ENCODE measurements at places on chromosomes 11 and 22.
A peak's percentile ranks its signal among the peaks of the same experiment; 100 is the strongest.

DNA sequence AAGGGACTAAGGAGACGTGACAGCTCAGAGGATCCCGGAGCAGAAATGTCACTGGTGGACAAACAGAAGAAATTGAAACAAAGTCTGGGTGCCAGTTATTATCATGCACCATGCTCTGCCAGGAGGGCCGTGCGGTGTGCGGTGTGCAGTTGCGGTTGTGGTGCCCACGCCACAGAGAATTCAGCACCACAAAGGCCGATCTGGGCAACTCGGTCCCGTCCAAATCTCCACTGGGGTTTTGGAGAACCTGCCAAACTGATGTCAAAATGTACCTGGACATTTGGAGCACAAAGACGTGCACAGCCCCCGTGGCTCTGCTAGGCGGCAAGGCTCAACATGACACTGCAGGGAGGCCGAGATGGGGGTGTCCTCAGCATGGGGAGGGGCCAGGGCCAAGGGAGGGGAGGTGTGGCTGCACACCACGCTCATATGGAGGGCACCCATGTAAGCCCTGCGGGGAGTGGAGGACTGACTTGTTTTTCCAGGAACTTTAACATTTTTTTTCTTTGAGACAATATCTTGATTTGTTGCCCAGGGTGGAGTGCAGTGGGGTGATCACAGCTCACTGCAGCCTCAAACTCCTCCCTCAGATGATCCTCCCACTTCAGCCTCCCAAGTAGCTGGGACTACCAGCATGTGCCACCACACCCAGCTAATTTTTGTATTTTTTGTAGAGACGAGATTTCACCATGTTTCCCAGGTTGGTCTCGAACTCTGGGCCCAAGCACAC, 39.4 kb downstream of the GNB1L start:
- DNase-seq, result no peak

DNA sequence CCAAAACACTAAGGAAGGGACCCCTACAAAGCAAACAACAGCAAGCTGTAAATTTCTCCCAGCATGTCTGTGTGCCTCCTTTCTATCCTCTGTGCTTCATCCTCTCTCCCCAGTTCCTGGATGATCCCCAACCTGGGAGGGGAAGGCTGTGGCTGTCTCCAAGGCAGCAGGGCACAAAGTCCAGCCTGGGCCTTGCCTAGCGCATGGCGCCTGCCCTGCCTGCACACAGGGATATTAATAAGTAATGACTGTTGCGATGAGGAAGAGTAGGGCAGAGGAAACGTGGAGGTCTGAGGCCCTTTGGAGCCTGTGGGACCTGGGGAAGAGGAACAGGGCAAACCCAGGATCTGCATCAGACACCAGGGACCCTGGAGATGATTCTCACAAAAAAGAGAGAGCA, 2.0 kb downstream of the USH1C start:
- no peak for DNase-seq

DNA sequence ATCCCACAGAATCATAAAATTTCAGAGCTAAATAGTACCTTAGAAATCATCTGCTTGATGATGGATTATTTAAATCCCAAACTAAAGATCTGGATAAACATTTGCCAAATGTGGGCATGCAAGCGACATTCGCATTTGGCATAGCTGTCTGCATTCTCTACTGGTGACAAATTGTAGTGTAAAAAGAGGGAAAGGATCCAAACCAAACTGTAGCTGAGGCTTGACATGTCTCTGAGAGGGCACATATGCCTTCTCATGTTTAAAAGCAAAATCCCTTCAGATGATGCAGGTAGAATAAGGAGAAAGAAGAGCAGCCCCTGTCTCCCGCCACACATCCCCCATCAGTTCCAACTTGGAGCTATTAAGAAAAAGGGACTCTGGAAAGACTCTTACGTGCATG, 257.5 kb upstream of the MTNR1B start:
- no peak for DNase-seq

DNA sequence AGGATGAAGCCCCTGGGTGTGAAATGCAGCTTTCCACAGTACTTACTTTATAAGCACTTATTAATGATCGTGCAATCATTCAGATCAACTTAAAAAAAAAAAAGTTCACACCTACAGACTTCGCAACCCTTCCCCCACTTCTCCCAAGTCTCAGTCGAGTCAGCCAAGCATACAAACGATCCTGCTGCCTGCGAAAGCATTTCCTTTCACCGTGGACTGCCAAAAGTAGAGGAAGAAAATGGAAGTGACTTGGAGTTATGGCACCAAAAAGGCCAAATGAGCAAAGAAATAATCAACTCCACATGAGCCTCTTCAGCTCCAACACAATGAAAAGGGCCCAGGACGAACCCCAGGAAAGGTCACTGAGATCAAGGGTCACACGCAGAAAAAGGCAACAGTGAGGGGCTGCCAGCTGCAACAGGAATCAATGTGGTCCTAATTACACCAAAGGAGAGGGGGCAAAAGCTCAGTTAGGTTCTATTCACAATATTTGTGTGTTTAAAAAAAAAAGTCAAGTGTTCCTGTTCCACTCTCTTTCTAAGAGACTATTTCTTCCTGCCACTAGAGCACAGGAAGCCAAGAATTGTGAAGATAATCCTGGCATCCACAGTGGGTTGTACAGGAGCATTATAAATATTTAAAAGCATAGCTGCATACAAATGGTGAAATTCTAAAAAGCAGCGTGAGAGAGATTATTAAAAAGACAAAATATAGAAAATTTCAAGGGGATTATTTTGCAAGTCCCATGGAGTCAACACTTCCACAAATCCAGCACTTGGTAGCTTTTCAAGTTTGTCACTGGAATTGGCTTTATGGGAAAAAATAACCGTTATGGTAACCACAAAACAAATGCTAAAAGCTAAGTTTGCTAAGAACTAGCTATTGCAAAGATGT, 28.4 kb downstream of the CDON start:
- DNase-seq, result no peak

DNA sequence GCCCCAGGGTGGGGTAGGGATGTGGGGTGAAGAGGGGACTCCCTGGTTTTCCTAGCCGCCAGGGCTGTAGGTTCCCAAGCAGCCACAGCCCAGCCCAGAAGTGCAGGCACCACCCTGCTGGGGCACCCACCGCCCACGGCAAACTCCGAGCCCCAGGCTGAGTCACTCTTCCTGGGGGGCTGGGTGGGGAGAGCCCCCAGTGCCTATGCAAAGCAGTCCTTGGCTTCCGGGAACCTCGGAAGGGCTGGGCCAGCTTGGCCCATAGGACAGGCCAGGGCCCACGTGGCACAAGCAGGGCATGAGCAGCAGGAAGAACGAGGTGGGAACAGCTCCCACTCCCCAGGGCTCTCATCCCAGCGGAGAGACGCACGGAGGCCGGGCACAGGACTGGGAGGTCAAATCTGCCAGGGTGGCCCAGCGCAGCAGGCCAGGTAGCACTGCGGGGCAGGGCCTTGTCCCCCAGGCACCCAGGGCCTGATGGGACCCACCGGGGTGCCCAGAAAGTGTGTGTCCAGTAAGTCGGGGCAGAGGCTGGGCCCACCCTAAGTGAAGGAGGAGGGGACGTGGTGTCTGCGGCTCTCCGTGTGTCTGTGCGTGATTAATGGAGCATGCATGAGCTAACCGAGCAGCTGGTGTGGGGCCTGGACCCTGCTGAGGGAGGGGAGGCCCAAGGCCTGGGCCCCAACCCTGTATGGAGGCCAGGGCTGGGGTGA, 4.6 kb upstream of the IL17REL start:
- peak; percentile 59 for DNase-seq

- no peak for DNase-seq
These were observed 6.9 kb downstream of the UBE4A start for GRCh38 chr11:118366287-118366686.

DNA sequence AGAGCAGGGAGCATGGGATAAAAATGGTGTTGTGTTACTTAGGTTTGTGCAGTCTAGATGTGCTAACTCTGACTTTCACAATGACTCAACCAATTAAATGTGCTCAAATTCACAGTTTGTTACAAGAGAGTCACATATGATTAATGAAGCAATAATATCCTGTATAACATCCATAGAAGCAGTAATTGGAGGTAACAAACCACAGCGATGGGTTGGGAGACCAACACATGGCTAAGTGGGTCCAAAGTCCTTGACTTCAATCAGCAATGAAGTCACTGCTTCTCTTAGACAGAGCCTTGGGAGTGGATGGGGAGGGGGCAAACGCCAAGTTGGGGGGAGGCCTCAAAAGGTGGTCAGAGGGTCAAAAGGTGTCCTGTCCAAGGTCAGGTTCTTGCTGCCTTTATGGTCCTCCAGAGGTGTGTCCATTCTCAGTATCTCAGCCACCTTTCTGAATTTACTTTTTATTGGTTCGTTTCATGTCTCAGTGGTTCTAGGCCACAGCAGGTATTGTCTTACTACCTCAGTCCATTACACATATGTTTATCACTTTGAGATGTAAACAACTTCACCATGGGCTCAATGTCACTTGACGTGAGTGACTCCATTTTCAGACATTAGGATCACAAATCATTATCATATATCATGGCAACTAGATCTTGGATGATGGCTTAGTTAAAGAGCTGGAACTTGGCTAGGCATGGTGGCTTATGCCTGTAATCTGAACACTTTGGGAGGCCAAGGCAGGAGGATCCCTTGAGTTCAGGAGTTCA, 32.4 kb downstream of the SLN start:
- no peak for DNase-seq

GRCh38 chr11:132451942-132452601, 1080.2 kb downstream of the OPCML start:
- no peak for DNase-seq

DNA sequence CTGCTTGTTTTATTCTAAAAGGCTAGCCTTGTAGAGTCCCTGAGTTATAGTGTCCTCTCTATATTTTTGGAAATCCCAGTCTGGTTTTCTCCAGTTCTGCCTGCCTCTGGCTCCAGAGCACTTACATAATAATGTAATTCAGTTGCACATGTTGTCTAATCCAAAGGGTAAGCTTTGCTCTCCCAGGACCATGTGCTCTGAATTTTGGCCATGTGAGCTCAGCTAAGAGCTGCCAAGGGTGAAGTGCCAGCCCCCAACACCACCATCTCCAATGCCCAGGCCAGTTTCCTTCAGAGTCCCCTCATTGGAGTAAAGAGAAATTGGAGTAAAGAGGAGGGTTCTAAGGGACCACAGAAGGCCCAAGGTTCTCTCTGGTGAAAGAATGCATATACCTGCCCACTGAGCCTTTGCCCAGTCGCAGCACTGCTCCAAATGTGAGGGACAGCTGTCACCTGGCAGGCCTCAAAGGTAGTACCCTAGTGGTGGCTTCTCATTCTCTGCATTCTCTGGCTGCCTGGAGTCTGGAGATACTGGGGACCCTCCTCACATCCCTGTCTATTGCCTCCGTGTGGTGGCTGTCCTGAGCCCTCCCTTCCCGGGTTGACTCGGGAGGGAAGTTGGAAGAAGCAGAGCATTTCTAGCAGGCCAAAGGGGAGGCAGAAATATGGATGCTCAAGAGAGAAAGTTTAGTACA, 4.9 kb downstream of the CRY2 start:
- no peak for DNase-seq

GRCh38 chr11:80424012-80424695, 983.3 kb upstream of the TENM4 start:
- DNase-seq, result no peak

All from CD4-positive, alpha-beta T cell treated with Interleukin-21 for 1 hour (primary cell).